Panc1 (cell line): ENCODE measurements at places on chromosomes 7 and 10. TPM values are rescaled to one million over a fixed set of nuclear protein-coding genes. Genes with fewer than 3 reads are reported as not detected.

DNA sequence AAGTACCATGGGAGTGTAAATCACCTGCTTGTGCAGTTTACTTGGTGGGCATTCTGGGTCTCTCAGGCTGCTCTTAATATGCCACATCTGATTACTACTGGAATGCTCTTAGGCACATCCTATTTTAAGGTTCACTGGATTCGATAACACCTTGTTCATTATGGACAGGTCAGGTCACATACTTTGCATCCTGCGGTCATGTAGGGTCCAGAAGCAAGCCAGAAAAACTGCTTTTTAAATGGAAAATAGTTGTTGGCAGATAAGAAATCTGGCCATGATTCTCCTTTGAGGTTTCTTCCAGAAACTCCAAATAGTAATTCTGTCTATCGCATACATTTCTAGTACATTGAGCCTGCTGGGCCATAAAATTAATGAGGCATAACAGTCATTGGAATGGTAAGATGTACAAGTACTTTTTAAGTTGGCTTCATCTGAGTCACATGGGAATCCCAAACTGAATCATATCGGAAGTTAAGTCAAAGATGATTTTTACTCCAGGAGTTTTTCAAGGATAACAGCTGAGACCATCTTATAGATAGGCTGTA, 371.9 kb downstream of the LRRTM3 start:
- DNase-seq, result no peak

ZNHIT1 gene
- 69.7 TPM for total RNA-seq

CALML3 gene
- not detected for total RNA-seq

GRCh38 chr7:132782777-132783640, 206.7 kb upstream of the PLXNA4 start:
- DNase-seq, result no peak

DNA sequence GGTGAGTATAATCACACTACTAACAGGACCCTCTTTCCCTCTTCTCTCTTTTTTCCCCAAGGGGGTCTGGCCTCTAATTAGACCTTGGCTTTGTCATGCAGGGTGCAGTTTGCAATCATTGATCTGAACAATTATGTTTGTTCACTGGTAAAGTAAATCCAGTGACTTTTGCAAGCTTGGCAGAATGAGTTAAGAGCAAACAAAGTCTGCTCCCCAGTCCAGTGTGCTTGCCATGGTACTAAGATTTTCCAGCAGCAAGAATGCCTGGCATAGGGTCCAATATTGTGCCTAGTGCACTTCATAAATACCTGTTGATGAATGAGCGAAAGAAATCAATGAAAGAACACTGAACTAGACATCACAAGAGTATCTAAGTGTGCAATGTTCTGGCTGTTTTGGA, 43.9 kb downstream of the PLXDC2 start:
- no peak for DNase-seq

C10orf67 gene
- total RNA-seq, result not detected

DNA sequence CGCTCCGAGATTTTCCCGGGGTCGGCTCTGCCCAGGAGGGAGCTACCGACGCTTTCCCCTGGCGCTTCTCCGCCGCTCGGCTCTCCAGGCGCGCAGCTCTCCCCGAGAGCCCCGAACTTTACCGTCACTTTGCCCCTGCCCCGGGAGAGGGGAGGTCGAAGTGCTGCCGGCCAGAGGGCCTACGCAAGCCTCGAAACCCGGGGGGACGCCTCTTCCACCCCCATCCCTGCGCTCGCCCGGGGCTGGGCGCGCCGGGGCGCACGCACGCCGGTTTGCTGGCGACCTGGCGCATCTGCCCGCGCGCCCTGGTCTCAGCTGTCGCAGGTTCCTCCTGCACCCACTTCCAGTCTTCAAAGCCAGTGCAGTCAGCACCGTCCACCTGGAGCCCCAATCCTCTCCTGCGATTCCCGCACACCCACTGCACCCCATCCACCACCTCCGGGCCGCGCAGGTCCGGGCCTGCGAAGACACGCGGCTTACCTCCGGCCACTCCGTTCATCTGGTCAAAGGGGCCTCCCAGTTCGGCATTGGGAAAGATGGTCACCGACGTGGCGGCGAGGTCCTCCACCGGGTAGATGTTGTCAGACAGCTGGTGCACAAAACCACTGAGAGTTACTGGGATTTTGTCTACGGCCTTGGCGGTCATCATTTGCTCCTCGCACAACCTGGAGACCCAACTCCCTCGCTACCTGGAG, 638 bp downstream of the EGR2 start:
- DNase-seq, result no peak

DNA sequence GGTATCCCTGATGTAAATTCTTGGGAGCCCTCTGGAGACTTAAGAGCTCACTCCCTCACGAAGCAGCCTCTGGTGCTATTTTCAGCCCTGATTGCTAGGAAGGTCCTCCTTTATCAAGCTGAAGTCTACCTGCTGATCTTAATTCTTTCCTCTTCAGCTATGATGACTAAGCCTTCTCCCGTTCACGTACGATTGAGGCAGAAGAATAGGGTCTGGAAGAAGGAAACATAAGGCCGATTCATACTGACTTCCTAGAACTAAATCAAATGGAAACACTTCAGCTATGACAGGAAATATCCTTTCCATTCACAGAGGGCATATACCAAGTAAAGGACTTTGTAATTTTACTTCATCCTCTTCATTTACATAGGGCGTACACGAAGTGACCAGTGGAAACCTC, 107.0 kb downstream of the CPXM2 start:
- DNase-seq, result no peak

CELF2 gene
- total RNA-seq, result 0.44 TPM

PMPCB gene
- 61.1 TPM for total RNA-seq
